Putamen (tissue), 1 donor: ENCODE measurements at places on chromosomes 11 and 22.

DNA sequence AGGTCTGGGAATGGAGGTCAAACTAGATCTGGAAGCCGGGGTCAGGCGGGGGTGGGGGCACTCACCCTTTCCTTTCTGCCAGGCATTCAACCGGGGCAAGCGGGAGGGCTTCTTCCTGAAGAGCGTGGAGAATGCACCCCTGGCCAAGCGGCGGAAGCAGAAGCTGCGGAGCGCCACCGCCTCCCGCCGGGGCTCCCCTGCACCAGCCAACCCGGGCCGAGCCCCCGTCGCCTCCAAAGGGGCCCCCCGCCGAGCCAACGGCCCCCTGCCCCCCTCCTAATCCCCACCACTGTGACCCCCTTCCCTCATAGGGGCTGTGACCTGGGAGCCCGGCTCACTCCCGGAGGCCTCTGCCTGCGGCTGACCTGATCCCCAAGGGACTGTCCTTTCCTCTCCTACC is 12.2 kb downstream of the RPS6KA4 start:
- DNase-seq: no peak

GRCh38 chr11:68057807-68058206 is 19.0 kb downstream of the TCIRG1 start:
- DNase-seq: no peak

GRCh38 chr11:116658876-116659535 is 113.8 kb downstream of the BUD13 start:
- no peak for DNase-seq

DNA sequence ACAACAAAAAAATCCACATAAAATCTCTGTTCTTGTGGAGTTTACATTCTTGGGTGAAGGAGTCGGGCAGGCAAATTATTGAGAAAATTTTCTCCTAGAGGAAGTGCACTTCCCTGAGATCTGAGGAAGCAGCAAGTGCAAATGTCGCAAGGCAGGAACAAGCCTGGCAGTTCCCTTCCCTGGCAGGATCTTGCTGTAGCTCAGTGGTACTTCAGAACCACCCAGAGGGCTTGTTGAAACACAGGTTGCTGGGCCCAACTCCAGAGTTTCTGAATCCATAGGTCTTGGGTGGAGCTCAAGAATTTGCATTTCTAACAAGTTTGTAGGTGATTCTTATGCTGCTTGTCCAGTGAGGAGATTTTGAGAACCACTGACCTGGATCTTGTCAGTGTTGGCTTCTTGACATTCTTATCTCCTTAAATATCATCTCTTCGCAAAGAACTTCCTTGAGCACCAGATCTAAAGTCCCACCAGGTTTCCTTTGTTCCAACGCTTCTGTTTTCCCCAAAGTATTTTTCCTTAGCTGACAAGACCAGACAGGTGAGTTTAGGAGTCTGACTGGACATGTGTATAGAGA is 9.6 kb downstream of the QSER1 start:
- no peak for DNase-seq

- no peak for DNase-seq
Measured at GRCh38 chr22:27531782-27532530, 269.6 kb downstream of the MN1 start.

DNA sequence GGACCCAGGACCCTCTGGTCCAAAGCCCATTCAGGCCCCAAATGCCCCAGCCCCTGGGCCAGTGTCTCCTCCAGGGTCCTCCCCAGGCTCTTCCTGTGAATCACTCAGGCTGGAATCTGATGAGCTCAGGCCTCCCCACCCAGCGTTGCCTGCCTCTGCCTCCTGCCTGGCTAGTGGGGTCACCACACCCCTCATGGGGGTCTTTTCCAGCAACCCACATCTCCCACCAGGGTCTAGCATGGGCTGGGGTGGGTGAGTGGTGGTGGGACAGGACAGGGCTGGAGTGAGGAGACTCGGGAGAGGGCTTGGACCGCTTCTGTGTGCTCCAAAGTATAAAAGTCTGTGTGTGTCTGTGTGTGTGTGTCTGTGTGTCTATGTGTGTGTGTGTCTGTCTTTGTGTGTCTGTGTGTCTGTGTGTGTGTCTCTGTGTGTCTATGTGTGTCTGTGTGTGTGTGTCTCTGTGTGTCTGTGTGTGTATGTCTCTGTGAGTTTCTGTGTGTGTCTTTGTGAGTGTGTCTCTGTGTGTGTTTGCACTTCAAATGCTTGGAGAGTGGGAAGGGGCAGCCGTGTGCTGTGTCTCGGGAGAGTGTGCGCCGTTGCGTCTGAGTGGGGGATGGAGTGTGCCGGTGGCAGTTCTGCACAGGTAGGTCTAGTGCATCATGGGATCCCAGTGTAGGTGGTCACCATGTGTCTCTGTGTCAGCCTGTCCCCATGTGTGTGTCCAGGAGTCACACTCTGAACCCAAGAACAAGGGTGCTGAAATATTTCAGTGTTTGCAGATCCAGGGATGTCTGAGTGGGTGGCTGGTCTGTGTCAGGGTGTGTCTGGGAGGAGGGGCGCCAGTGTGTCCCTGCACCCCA is 8.8 kb downstream of the RIN1 start:
- DNase-seq: no peak
